ENCODE measurements at places on chromosomes 2 and 18. TPM values are rescaled to one million over a fixed set of nuclear protein-coding genes. Genes with fewer than 3 reads are reported as not detected.
A peak's percentile ranks its signal among the peaks of the same experiment; 100 is the strongest.

DNA sequence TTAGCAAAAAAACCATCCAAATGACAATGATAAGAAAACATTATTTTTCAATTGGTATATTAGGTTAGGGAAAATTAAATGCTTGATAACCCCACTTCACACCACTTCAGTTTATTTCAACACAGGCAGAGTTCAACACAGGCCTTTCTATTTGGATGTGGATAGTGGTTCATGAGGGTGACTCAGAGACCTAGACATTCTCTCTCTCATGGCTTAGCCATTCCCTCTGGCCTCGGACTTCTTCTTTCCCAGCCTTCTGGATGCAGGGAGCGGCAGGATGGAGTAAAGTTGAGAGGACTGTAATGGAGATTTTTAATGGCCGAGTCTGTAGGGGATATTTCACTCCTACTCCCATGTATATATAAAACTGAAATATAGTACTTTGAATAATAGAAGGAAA, 109.7 kb downstream of the CTNNA2 start:
- no peak for DNase-seq

GRCh38 chr2:21915201-21915600, 791.4 kb downstream of the TDRD15 start:
- DNase-seq, result no peak

Gene VWA3B
- polyA plus RNA-seq, result 0.16 TPM

Gene MIB1
- polyA plus RNA-seq, result 15.2 TPM

GRCh38 chr2:206558492-206558891, 83.8 kb upstream of the FAM237A start:
- DNase-seq, result no peak

DNA sequence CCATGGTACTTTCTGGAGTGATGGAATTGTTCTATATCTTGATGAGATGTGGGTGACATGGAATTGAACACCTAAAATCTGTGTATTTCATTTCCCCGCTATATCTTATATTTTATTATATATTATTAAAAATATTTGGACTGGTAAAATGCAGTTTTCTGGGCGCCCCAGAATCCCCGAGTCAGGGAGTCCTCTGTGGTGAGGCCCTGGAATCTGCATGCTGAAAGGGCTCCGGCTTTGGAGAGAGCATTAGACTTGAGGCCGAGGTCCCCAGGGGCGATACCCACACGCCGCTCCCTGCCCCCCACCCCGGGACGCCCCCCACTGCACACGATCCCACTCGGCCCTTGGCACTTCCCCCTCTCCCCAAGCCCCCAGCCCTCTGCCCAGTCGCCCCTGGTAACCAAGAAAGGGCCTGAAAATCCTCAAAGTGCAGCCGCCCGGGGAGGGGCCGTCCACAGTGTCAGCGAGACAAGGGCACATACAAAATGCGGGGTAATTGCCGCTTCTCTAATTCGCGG, 126.0 kb downstream of the ZFP36L2 start:
- no peak for DNase-seq

DNA sequence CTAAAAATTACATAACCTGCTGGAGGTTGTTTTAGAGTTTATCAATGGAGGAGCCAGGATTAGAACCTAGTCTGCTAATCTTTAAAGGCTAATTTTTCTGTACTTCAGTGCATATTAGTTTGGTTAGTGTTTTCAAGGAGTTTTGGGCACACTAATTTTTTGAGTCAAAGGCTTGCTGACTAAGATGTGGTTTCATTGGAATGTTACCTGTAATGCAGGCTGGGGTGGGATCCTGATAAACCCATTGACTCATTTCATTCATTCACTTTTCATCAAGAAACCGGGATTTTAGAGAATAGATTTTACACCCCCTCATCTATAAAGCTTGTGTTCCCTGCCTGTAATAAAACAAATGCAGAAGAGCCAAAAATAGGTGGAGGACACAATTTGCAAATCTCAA, 91.9 kb upstream of the IL1R2 start:
- peak; percentile 60 for DNase-seq

GRCh38 chr2:106058469-106059137, 135.5 kb downstream of the UXS1 start:
- DNase-seq, result no peak

Gene ATP6V1B1
- 0.03 TPM for polyA plus RNA-seq

Gene NLRC4
- not detected for polyA plus RNA-seq

Gene HRH4
- not detected for polyA plus RNA-seq

- DNase-seq, result peak; percentile 35
Measured at GRCh38 chr2:119028327-119029174, 86.6 kb downstream of the MARCO start.

- DNase-seq, result peak; percentile 88
Measured at GRCh38 chr2:98608116-98608961, at the start of the genes COA5 and UNC50. Gene COA5 (minus strand): TSS chr2:98608512. CDS start chr2:98608405, 107 bp downstream. Gene UNC50 (plus strand): TSS chr2:98608589. CDS start chr2:98609760, 1,171 bp downstream.

- DNase-seq, result no peak
Measured at GRCh38 chr18:79784071-79784913, 13.4 kb upstream of the KCNG2 start.

Gene SLC66A2
- 28.8 TPM for polyA plus RNA-seq

- peak; percentile 56 for DNase-seq
Measured at GRCh38 chr2:145258903-145259579, 739.1 kb upstream of the ZEB2 start.

DNA sequence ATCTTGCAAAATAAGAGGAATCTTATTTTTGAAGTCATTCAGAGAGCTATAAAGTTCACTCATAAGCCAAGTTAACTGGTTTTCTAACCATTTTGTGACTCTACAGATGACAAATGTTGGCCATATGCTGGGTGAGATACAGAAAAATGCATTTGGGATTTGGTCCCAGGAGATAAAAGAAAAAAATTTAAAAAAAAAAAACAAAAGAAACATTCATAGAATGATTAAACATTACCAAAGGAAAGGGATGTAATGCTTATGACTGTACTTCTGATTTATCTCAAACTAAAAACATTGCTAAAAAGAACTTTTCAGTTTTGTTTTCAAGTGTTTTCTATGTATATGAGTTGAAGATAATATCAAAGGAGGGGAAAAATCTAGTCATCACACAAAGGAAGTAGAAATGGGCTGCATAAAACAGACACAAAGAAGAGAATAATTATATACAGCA, 43.1 kb downstream of the PELI1 start:
- DNase-seq, result no peak

Gene CEP192
- polyA plus RNA-seq, result 11.5 TPM

DNA sequence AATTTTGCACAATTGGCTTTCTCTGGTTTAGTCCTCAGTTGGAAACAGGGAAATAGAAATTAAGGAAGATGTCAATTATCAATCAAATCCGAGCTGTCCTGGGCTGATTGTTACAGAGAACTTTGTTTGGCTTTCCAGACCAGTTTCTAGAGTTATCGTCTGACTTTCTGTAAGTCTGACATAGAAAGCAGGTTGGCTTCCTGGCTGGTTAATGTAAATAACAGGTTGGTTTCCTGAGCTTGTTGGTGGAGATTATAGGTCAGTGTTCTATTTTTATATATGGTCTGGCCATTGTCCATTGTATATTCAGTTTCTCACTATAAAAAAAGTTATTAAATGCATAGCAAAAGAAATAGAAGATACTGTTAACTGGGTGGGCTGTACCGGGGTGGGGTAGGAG, 204.8 kb downstream of the MBD2 start:
- no peak for DNase-seq

DNA sequence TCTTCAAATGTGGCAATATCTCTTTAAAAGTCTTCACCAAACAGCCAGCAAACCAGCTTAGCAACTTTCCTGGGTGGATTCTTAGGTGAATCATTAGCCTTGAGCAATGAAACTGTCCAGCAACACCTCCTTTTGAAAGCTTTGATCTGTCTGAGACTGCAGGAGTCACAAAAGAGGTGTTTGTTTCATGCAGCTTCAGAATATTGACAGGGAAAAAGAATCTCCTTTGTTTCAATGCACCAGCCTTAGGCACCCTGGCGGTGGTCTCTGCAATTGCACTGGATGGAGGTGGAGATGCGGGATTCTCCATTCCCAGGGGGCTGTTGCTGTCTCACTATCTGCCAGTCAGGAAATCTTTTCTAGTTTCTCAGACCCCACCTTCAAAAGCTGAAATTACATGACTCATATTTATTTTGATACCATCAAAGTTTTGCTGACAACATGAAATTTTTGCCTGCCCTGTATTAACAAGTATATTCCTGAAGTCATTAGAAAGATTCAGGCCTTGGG, 76.0 kb upstream of the DSG1 start:
- DNase-seq, result peak; percentile 99

GRCh38 chr18:48290162-48290926, 118.8 kb downstream of the ZBTB7C start:
- DNase-seq, result peak; percentile 65
